ENCODE measurements at places on chromosomes 3 and 15.

GRCh38 chr3:111076732-111077131 is 5.1 kb downstream of the NECTIN3 start:
- no peak for DNase-seq

DNA sequence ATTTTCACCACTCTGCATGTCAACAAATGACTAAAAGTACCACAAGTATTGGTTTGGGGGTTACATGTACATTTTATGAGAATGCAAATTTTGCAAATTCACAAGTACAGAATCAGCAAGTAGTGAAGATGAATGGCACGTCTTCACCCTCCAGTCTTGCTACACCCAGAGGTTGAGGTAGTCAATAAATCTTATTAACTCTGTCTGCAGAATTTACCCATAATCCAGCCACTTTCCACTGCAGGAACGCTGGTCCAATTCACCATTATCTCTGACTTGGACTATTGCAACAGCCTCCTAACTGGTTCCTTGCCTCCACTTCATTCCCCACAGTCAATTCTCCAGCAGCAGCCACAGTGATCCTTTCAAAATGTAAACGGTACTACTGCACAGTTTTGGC is 10.6 kb downstream of the PSMA4 start:
- DNase-seq: no peak

DNA sequence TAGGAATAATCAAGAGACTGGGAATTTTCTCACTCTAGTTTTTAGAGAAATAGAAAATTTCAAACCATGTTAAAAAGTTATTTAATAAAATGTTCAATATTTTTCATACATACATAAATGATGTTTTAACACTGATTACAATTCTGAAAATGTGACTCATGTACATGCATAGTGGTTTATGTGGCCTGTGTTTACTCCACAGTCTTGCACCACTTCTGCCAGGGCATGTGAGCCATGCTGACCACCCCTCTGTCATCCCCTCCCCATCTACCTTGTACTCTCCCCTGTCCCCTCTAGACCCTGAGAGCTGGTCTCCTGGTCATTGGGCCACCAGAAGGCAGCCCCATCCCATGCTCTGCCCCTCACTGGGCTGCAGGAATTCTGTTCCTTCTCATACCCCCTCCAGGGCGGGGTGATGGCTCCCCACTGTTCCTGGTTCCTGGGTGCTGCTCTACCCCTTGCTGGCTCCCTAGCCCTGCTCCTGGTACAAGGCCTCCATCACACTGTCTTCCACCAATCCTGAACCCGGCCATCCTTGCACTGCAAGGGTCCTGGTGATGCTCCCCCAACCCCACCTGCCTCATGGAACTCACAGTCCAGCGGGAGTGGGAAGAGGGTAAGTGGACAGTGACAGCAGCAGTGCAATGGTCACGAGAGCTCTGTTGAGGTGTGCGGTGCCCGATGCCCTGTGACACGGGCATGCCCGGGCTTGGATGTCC is 24.2 kb upstream of the SLC41A3 start:
- DNase-seq: no peak

GRCh38 chr3:133401374-133402135 is 1.7 kb downstream of the BFSP2 start:
- no peak for DNase-seq

- DNase-seq: no peak
Observed at GRCh38 chr3:179697736-179698332, 45.0 kb downstream of the USP13 start.

DNA sequence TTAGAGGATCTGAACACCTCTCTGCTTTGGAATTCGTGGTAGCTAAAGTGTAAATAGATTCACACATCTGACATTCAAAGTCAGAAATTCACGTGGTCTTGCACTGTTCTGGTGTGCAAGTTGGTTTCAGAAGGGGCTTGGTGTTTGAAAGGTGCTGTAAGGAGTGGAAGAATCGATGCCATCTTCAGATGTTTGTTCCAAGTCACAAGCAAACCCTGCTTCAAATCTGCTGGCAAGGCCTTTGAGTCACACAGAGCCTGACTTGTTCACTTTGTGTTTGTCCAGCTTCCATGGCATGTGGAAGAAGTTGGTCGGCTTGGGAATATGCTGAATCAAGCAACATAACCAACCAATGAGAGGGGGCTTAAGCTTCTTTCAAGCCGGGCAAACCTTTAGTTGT is 44.3 kb downstream of the SH3GL3 start:
- DNase-seq: no peak

GRCh38 chr15:75456710-75457109 is 5.2 kb upstream of the SIN3A start:
- no peak for DNase-seq

GRCh38 chr15:31089368-31090047 is 12.0 kb downstream of the TRPM1 start:
- DNase-seq: no peak

Measured in CD4-positive, alpha-beta T cell treated with Interleukin-15 for 1 hour (primary cell).